Eye (tissue), 1 donor: ENCODE measurements at places on chromosomes 4 and X.

DNA sequence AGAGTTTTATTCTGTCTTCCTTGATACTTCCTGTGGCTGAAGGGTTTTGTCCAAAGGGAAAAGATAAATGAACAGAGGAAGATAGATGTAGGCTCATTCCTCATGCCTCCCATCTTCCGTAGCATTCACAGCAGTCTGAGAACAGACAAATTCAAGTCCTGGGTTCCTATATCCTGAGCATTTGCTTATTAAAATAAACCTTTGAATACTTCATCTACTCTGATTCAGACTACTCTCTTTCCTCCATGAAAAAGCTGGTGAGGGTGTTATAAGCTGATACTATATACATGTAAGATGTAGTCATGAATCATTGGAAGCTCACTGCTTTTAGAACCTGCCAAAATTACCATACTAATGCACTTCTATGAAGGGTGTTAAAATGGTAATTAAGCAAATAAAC lies 61.2 kb downstream of the GAB1 start:
- no peak for DNase-seq

- no peak for DNase-seq
These were observed 2.3 kb upstream of the BTC start for GRCh38 chr4:74796631-74797030.

- DNase-seq = no peak
These were observed 85.1 kb upstream of the AP1S2 start for GRCh38 chrX:15939737-15940136.

- DNase-seq = no peak
These were observed 55.2 kb downstream of the HPGD start for GRCh38 chr4:174467107-174467506.

GRCh38 chrX:1322393-1322792 lies 14.2 kb upstream of the IL3RA start:
- no peak for DNase-seq

- peak; percentile 96 for DNase-seq
These were observed 24.3 kb upstream of the SRD5A3 start for GRCh38 chr4:55321707-55322264.

DNA sequence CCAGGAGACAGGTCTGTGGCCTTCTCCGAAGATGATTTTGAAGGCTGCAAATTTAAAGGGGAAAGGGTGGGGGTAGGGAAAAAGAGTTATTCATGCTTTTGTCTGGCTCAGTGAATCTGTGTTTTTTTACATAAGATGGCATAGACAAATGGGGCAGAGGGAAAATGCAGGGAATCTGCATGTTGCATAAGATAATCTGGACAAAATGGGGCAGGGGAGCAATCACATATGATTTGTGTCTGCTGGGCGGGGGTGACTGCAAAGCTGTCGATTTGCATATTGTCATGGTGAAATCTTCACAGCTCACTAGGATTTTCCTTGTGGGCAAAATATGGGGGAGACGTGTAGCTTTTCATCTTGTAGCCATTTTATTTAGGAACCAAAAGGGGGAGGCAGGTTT lies 29.4 kb upstream of the GYG2 start:
- no peak for DNase-seq

- DNase-seq = no peak
These were observed 250.0 kb downstream of the CBR4 start for GRCh38 chr4:168759959-168760527.

DNA sequence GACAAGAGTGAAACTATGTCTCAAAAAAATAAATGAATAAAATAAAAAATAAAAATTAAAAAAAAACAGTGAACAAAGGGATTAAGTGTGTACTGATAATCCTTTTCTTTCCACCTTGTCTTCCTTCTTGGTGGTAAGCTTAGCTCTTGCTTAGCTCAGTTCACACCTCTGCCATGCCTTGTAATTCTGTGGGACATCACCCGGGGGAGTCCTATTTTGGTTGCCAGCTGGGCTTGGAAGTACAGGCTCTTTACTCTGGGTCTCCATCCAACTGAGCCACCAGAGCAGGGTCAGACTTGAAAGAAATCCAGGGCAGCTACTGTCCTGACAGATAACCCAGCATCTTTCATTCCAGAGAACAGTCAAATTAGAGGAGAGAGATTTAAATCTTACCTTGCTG lies 204.2 kb upstream of the TEX13A start:
- no peak for DNase-seq

GRCh38 chr4:48472794-48473193 lies 10.3 kb upstream of the SLC10A4 start:
- DNase-seq = no peak

DNA sequence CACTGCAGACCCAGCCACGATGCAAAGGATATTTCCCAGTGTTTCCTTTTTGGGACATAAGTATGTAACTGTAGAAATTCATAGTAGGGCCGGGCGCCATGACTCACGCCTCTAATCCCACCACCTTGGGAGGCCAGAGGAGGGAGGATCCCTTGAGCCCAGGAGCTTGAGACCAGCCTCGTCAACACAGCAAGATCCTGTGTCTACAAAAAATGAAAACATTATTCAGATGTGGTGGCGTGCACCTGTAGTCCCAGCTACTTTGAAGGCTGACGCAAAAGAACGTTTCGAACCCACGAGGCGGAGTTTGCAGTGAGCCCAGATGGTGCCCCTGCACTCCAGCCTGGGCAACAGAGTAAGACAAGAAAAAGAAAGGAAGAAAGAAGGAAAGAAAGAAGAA lies 49.2 kb downstream of the CRLF2 start:
- no peak for DNase-seq

DNA sequence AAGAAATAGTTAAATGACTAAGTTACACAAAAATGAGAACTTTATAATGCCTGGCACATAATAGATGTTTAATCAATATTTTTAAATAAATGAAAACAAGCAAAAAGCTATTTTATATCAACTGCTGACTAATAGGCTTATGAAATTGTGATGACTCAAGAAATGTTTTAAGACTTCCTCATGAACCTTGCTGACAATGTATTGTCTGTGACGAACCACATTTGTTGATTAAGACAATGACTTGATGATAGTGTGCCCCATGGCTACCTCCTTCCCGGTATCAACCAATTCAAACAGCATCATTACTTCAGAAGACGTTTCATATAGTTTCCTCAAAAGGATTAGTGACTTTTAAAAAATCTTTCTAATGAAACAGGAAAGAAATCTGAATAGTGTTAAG lies 7.9 kb downstream of the CXCL6 start:
- DNase-seq = no peak
